NCI-H1436 treated with DMSO at 0.1 percent for 48 hours (cell line): ENCODE measurements at places on chromosomes 1 and 21.

GRCh38 chr21:10641107-10641506, 119.7 kb downstream of the TPTE start:
- DNase-seq, result no peak

DNA sequence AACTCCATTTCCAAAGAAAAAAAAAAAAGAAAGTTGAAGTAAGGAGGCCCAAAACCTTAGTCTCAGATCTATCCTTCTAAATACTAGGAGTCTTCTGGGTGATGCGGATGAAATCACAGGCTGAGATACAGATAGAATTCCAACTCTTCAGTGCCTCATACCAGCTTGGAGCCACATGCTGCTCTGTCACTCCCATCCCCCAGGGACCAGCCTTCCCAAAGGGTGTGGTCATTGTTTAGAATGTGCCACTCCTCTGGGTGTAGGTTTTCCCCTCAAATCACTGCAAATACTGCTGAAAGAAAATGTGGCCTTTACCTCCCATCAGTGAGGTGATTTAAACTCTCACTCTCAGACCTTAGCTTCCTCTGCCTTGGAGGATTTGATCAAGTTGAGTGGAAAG, 112.9 kb downstream of the CDC7 start:
- no peak for DNase-seq

- DNase-seq, result no peak
Observed at GRCh38 chr1:15994081-15994480, 10.0 kb upstream of the SRARP start.

GRCh38 chr1:42941640-42942330, 16.9 kb downstream of the SLC2A1 start:
- no peak for DNase-seq

GRCh38 chr1:23980728-23981070, 572 bp upstream of the SRSF10 start:
- DNase-seq, result no peak

DNA sequence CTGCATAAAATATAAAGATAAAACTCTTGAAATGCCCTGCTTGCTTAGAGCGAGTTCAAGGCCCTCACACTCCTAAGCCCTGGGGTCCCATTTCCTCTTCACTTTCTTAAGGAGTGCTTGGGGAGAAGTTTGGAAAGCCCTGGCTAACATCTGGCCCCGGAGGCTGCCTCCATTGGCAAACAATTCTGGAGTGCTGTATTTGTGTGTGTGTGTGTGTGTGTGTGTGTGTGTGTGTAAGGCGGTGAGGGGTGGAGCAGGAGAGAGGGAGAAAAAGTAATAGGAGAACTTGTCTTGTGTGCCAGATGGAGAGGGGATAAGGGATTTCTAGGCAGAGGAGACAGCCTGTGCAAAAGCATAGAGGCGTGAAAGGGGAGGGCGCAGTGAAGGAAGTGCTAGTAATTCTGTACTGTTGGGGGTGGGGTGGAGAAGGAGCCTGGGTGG, 578 bp upstream of the TRIM62 start:
- no peak for DNase-seq

- DNase-seq, result no peak
Observed at GRCh38 chr1:204339541-204339940, 20.2 kb downstream of the PLEKHA6 start.

- DNase-seq, result no peak
Observed at GRCh38 chr1:218667781-218668516, 322.8 kb downstream of the TGFB2 start.

- DNase-seq, result no peak
Observed at GRCh38 chr1:32757213-32757895, 54.8 kb upstream of the SYNC start.

GRCh38 chr1:86822459-86822858, 91.5 kb downstream of the SELENOF start:
- DNase-seq, result no peak

DNA sequence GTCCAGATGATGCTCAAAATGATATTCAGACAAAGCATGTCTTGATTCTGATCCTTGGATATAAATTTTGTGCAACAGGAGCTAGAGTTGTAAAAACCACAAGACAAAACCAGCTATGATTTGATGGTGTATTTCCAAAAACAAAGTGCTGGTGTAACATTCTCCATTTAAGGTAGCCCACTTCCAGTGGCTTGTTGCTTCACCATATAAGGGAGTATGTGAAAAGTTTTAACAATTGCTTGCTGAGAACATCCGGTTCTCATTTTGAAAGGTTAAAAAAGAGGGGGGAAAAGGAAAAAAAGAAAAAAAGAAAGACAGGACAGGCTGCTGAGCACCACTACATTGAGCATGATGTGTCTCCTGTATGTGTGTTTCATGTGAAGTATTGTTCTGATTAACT, 123.6 kb downstream of the MACF1 start:
- DNase-seq, result no peak

- no peak for DNase-seq
Observed at GRCh38 chr1:28180306-28181305, 4.1 kb upstream of the PTAFR start.

GRCh38 chr1:57350610-57351009, 73.2 kb downstream of the DAB1 start:
- no peak for DNase-seq

- DNase-seq, result no peak
Observed at GRCh38 chr1:185312361-185313138, 4.5 kb downstream of the IVNS1ABP start.

DNA sequence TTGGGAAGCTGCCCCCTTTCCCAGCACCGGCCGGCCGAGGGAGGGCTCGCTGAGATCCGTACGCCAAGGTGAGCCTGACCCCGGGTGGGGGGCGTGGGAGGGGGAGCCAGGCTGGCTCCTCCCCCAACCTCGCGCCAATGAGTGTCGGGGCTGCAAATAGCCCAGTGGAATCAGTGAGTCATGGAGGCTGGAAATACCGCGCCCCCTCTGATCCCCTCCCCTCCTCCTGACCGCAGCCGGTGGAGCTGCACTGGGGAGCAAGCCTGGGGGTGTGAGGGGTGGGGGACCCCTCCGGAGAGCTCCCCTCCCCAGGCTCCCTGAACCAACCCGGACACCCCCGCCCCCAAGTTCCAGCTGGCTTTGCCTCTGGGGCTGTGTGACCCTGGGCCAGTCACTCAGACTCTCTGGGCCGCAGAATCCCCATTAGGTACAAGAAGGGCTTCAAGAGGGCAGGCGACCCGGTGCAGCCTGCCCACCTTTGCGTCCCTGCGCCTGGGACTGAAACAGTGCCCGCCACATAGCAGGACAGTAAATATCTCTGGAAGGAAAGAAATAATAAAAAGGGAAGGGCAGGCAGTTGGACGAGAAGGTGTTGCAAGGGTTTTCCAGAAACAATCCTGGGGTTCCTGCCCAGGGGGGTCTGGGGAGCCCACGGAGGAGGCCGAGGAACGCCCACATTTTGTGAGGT, 4.5 kb downstream of the HSPB7 start:
- no peak for DNase-seq

- DNase-seq, result no peak
Observed at GRCh38 chr1:1788136-1788535, 9.9 kb upstream of the NADK start.

DNA sequence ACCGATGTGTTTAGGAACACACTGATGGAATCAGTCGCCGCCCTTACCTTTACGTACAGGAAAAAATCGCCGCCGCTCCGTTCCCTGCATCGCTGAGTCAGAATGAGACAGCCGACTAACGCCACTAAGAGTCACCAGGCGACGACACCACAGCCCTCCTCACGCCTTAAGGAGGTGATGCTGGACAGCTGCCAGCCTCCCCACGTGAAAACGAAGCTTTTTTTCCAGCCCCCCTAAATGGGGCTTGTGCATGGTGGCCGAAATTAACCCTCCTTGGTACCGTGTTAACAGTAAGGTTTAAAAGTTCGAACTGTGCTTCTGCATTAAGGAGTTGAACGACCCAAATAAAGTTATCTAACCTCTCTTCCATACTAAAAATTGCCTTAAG, 511 bp downstream of the DNTTIP2 start:
- no peak for DNase-seq

- DNase-seq, result no peak
Observed at GRCh38 chr1:180935326-180936109, 22.8 kb downstream of the KIAA1614 start.

DNA sequence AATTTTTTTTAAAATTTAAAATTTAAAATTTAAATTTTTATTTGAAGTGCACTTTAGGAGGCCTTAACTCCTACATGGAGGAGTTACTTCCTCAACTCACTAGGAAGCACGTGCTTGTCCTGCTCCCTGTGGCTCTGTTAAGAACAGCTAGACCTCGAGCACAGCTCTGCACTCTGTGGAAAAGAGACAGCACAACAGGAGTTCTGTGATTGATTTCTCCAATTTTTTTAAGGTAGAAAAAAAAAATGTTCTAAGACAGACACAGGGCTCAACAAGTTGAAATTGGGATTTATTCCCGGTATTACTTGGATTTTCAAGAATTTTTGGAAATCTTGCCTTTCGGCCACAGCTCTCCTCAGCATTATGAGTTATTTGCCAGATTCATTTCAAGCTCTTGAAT, 356.6 kb upstream of the LYPLAL1 start:
- DNase-seq, result no peak
